ENCODE measurements at places on chromosomes 4 and X. TPM values are rescaled to one million over a fixed set of nuclear protein-coding genes. Genes with fewer than 3 reads are reported as not detected.

GRCh38 chrX:154384284-154384892 lies 5.3 kb downstream of the EMD start:
- no peaks in the 10 kb centered on the region for H3K36me3 ChIP-seq
- H3K4me1 ChIP-seq: peaks cover 12% of the 10 kb centered on the region
- H3K27ac ChIP-seq: no peak overlapping the region
- no peaks in the 10 kb centered on the region for H3K27me3 ChIP-seq
- DNase-seq: no peak

DNA sequence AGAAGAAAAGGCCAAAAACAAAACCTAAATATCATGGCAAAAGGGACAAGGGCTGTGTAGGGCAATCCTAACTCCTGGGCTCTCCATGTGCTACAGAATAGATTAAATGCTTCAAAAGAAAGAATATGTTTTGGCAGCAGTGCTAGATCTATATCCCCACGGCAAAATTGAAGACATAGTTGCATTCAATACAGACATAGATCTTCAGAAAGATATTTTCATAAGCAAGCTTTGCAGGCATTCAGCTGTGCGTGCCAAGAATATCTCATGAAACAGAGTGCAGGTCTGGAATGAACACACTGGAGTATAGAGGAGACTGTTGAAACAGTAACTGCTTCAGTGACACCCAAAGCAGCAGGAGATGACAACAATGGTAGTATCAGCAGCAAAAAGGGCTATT lies 1476.9 kb downstream of the ARAP2 start:
- H3K36me3 ChIP-seq: no peaks in the 10 kb centered on the region
- H3K27ac ChIP-seq: no peak overlapping the region

DNA sequence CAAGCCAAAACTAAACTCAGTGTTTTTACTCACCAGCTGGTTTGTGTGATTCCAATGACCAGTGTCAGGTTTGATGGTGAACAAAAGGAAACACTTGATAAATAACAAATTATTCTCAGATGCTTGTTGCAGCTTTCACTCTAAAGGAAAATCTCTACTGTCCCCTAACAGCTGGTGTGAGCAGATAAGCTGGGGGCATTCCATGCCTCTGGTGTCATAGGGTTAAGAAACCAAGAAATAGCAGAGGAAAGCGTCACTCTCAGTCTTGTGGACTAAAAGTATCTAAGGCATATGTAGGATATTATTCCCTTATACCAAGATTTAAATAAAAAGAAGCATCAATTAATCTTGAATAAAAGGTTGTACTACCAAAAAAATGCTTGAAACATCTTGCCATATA lies 24.3 kb downstream of the TRPC5 start:
- H3K36me3 ChIP-seq: no peaks in the 10 kb centered on the region
- no peak overlapping the region for H3K27ac ChIP-seq
- no peak overlapping the region for H3K4me3 ChIP-seq
- H3K27me3 ChIP-seq: no peaks in the 10 kb centered on the region
- no peaks in the 10 kb centered on the region for H3K4me1 ChIP-seq
- DNase-seq: no peak

GRCh38 chr4:23945451-23946017 lies 55.7 kb upstream of the PPARGC1A start:
- no peak for DNase-seq
- H3K27ac ChIP-seq: no peak overlapping the region
- no peak overlapping the region for H3K4me3 ChIP-seq
- H3K36me3 ChIP-seq: no peaks in the 10 kb centered on the region
- no peaks in the 10 kb centered on the region for H3K4me1 ChIP-seq

DNA sequence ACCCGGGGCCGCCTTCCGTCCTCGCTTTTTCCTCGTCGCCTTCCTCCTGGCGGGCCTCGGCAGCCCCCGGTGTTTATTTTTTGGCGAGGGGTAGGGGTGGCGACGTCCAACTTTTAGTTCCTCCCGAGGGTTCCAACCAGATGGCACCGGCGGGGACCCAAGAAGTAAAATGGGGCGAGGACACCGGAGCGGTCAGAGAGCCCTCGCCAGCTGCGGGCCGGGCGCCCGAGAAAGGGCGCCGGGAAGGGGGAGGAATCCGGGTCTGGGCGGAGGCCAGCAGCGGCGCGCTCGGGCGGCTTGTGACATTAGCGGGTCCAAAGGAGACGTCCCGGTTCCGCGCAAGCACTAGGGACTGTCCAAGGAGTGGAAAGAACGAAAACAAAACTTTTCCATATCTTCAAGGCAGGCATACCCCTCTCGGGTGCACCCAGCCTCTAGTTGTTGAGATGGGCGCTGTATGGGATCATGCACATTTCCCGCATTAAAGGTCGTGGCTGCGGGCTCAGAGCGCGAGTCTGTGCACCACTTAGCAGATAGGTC lies 691 bp upstream of the USP46 start:
- H3K4me3 ChIP-seq: peak overlapping the region; percentile 76
- no peaks in the 10 kb centered on the region for H3K36me3 ChIP-seq
- peaks cover 9% of the 10 kb centered on the region for H3K4me1 ChIP-seq
- peak overlapping the region; percentile 47 for H3K27ac ChIP-seq
- H3K27me3 ChIP-seq: no peaks in the 10 kb centered on the region

DNA sequence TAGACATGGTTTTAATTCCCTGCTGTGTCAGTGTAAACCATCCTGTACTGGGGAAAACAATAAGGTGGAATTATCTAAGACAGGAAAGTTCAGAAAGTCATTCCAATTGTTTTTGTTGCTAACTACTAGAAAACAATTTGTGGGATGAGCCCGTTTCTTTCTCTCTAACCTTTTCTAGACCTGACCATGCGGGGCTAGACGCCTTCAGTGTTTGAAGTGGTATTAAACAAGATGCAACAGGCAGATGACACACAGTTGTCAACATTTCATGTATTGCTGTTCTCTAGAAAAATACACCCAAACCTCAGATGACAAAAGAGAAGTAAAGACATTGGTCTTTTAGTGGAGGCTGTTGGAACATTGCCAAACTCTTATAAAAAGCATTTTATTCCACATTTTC lies 105.7 kb downstream of the FRAS1 start:
- H3K27me3 ChIP-seq: no peaks in the 10 kb centered on the region
- H3K36me3 ChIP-seq: no peaks in the 10 kb centered on the region
- H3K4me1 ChIP-seq: no peaks in the 10 kb centered on the region
- no peak overlapping the region for H3K27ac ChIP-seq
- no peak for DNase-seq

DNA sequence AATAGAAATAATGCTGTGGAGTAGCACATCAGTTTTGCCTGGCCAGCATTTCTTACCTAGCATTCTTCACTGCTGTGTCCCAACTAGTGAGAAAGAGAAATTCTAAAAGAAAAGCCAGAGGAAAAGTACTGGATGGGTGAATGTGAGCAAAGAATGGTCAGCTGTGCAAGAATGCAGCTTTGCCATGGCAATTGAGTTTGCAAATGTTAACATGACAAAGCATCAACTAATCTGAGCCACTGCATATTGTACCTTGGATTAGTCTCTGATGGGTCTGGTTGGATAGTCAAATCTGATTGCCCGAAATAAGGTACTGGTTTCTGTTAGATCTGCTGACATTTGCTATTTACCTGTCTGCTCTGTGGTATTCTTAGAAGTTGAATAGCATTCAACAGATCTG lies 38.7 kb downstream of the ADD1 start:
- H3K27ac ChIP-seq: no peak overlapping the region
- H3K4me3 ChIP-seq: no peak overlapping the region
- no peaks in the 10 kb centered on the region for H3K4me1 ChIP-seq
- peaks cover 28% of the 10 kb centered on the region for H3K36me3 ChIP-seq
- no peaks in the 10 kb centered on the region for H3K27me3 ChIP-seq
- DNase-seq: no peak

GRCh38 chr4:55396308-55397125 lies 760 bp downstream of the TMEM165 start:
- peaks cover 8% of the 10 kb centered on the region for H3K36me3 ChIP-seq
- peak; percentile 5 for DNase-seq
- H3K4me3 ChIP-seq: peak overlapping the region; percentile 72
- H3K27ac ChIP-seq: peak overlapping the region; percentile 91

- no peak overlapping the region for H3K27ac ChIP-seq
- no peaks in the 10 kb centered on the region for H3K36me3 ChIP-seq
Measured at GRCh38 chr4:40409835-40410234, 74.7 kb downstream of the CHRNA9 start.

- no peak for DNase-seq
- H3K27ac ChIP-seq: no peak overlapping the region
- H3K36me3 ChIP-seq: no peaks in the 10 kb centered on the region
- no peak overlapping the region for H3K4me3 ChIP-seq
- no peaks in the 10 kb centered on the region for H3K4me1 ChIP-seq
Measured at GRCh38 chr4:3420956-3421355, 20.8 kb upstream of the HGFAC start.

GRCh38 chr4:183760326-183760725 lies 101.2 kb downstream of the TRAPPC11 start:
- H3K4me3 ChIP-seq: no peak overlapping the region
- H3K27ac ChIP-seq: no peak overlapping the region
- DNase-seq: no peak
- H3K36me3 ChIP-seq: no peaks in the 10 kb centered on the region

DNA sequence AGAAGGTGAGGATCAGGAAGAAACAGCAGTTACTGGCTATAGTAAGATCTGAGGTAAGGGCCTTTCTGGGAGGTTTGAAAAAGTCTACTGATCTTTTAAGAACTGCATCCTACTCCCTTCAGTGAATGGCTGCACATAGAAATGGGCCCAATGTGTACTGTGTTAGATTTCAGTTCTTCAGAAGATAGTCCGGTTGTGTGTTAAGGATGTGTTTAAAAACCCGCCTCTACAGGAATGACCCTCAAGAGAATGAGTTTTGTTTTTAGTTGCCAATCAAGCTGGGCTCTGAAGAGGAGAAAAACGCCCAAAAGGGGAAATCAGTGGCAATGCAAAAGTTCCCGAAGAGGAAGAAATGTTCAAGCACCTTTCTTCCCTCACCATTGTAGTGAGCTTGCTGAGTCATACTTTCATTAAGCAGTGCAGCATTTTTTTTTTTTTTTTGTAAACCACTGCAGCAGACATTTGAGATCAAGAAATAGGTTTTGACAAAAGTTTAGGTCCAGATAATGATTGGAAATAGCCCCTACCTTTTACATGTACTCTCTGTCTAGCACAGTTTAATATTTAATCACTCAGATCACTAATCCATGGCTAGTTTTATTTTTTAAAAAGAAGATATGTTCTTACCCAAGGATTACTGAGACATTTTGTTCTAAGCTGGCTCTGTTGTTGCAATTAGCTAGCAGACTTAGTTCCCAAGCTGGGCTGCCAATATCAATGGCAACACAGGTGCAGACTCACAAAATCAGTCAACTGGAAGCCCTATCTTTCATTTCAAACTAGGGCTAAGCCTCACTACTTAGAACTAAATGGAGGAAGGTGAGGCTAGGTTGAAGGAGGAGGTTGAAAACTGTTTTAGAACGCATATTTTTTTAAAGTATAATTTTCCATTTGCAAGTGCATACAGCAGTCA lies 7.0 kb upstream of the TRPC5OS start:
- no peaks in the 10 kb centered on the region for H3K4me1 ChIP-seq
- H3K27ac ChIP-seq: no peak overlapping the region
- H3K4me3 ChIP-seq: no peak overlapping the region
- DNase-seq: no peak

Gene EFHC2
- 0.18 TPM for total RNA-seq

Gene KLB
- not detected for total RNA-seq

Gene SPACA5
- not detected for total RNA-seq

Gene KCNIP4
- total RNA-seq: not detected

Gene SPANXN5
- not detected for total RNA-seq

Gene HSD17B13
- not detected for total RNA-seq

All from CD8-positive, alpha-beta memory T cell (primary cell).